Activated CD4-positive, alpha-beta T cell treated with anti-CD3 and anti-CD28 coated beads, Interleukin-2, Interleukin-4, amounts not matched to agents 100 ng/mL and 50 ng/mL, durations not matched to agents 16 hours and 8 hours (primary cell): ENCODE measurements at places on chromosomes 1 and 21.

- no peak for DNase-seq
Observed at GRCh38 chr1:244173769-244174168, 122.7 kb downstream of the ZBTB18 start.

- peak; percentile 37 for DNase-seq
Observed at GRCh38 chr1:99544328-99544727, 101.6 kb upstream of the PALMD start.

DNA sequence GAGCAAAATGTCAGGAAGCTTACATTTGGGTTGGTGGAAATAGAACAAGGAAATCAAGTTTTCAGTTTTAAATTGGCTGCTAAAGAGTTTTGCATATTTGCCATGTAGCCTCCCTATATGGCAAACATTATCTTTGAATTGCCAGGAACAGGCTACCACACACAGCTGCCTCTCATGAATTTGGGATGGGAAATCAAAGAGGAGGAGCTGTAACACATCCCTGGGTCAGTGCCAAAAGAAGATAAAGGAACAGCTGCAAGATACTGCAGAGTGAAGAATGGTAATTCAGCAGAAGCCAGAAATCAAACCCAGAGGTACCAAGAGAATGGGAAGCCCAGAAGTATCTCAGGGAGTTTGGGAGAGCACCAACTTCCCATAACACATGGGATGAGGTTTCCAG is 18.6 kb upstream of the RASAL2 start:
- DNase-seq: no peak

DNA sequence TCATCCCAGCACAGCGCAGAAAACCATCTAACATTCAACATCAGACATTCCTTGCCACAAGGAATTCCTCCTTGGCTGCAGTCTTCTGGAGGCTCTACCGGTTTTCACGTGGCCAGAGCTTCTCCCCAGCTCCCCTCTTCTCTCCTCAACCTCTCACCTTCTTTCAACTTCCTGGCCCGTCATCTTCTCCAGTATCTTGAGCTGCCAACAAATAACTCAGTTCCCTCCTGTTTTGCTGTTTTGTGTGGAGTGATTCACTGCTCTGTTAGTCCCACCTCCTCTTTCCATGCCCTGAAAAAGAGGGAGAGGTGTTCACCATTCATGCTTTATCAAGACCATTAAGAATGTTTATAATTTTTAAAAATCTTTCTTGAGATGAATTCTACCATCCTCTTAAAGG is 32.6 kb downstream of the PIGM start:
- no peak for DNase-seq
